ENCODE measurements at places on chromosomes 3 and 15.

DNA sequence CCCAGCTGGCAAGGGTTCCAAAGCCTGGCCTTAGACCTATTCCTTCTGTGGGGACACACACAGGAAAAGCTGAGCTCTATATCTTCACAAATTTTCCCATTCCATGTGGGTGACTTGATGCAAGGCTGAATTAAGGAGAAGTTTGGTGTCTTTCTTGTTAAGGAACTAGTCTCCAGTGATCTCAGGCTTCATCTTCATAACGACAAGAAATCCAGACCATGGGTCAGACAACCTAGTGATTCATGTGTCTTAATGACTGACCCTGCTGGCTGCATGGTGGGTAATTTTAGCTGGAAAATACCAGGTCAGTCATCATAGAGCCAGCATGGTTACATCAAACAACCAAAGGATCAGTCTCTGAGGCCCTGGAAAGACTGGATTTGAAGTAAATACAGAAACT, 112.7 kb upstream of the SLC4A7 start:
- DNase-seq = no peak

DNA sequence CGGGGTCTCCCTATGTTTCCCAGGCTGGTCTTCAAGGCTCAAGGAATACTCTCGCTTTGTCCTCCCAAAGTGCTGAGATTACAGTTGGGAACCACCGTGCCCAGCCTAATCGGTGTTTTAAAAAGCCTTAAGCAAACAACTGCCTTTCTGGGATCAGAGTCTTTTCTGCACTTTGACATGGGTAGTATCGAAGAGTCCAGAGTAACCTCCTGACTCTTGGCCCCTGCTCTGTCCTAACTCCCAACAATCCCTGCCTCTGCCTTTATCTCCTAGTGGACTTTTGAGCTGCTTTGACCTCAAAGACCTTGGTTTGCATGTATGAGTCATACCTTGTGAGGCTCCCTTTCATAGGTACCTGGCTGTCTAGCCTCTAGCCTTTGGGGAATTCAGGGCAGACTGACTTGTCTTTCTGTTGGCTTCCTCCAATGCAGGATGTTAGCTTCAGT, 21.0 kb upstream of the HACD2 start:
- DNase-seq = no peak

DNA sequence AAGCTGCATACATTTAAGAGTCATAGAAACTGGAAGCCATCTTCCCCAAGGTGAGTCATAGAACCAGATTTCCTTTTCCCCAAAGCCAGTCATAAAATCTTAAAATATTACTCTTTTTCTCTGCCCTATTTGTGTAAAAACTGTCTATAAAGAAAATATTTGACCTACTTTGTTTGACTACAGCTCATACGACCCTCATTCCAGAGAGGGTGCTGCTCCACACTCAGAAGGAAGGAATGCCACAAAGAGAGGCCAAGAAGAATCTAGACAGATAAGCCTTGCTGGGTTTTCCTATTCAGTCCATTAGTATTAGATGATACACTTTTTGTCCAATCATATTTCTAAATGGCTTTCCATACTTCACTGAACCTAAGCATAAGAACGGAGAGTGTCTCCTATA, 671.6 kb upstream of the SGO1 start:
- no peak for DNase-seq

DNA sequence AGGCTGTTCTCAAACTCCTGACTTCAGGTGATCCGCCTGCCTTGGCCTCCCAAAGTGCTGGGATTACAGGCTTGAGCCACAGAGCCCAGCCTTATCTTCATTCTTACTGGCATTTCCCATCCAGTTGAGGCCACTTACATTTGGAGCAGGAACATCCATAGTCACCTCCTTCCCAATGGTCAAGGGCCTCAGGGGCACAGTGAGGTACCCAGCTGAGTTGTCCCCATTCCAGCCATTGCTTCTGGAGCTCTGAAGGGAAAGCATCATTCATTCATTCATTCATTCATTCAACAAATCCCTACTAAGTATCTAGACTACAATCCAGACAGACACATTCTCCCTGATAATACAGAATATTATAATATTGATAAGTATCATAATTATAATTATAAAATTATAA, 12.2 kb downstream of the PLA2G4D start:
- no peak for DNase-seq

DNA sequence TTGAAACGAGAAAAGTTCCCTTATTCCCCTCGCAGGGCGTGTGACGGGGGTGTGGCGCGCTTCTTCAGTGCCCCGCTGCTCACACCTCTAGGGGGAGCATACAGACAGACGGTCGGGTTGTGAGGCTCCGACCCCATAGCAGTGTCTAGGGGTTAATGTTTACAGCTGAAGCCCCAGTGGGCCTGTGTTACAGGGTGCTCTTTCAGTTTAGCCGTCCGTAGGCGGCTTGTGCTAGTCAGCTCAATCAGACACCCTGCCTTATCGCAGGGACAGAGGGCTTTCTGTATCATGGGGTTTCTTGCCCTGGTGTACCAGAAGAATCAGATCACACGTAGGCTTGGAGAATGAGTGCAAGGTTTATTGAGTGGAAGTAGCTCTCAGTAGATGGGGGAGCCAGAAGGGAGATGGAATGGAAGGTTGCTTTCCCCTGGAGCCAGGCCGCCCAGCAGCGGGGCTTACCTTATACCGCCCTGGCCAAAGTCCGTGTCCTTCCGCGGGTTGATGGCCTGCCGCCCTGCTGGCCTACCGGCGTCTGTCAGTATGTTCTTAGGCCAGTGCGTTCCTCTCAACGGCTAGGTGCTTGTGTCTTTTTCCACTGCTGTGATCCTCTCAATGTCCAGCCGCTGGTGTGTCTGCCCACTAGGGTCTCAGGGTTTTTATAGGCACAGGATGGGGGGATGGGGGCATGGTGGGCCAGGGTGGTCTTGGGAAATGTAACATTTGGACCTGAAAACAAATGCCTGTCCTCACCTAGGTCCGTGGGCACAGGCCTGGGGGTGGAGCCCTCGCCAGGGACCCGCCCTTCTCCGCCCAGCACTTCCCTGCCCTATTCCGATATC, 32.2 kb upstream of the ACP3 start:
- no peak for DNase-seq

GRCh38 chr3:64993781-64994180, 306.0 kb upstream of the ADAMTS9 start:
- DNase-seq = no peak

DNA sequence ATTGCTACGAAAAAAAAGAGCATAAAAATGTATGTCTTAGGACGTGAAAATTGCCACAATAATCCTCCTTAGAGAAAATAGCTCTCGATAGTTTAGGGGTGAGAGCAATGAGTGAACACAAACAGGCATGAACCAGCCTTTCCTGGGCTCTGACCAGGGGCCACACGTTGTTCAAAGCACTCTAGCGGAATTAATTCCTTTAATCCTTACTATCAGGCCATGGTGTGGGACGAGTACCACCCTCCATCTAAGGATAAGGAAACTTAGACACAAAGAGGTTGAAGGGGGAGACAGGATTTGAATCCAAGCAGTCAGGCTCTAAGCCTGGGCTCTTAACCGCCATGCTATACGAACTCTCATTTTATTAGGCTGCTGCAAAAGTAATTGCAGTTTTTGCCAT, 81.9 kb upstream of the CACNA2D3 start:
- DNase-seq = no peak

- no peak for DNase-seq
Measured at GRCh38 chr3:174398761-174399160, 460.4 kb upstream of the NAALADL2 start.

GRCh38 chr3:120174811-120175539, 80.7 kb upstream of the GSK3B start:
- no peak for DNase-seq

DNA sequence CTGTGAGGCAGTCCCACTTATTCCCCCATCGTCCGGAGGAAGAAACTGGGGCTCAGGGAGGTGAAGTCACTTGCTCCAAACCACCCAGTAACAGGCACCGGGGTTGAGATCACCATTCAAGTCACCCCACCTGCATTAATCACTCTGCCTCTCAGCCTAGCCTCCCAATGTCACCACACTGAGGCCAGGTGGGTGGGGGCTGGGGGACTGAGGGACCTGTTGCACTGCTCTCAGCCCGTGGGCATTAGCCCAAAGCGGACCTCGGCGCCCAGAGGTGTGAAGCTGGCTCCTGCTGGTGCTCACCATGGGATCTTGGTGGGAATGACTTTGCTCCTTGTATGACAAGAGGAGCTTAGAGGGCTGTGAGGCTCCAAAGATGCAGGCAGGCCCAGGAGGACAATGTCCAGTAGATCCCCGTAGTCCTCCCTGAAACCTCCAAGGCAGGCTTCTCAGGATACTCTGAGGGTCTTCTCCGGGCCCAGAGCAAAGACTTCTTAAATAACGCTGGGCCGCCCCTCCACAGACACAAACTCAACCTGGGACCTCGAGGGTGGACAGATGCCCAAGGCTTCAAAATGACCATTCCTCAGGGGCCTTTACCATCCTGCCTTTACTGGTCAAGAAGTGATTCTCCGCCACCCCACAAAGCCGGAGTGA, 1.7 kb downstream of the NT5DC2 start:
- DNase-seq = peak; percentile 68

- no peak for DNase-seq
Measured at GRCh38 chr15:58465866-58466517, 34.2 kb downstream of the LIPC start.

DNA sequence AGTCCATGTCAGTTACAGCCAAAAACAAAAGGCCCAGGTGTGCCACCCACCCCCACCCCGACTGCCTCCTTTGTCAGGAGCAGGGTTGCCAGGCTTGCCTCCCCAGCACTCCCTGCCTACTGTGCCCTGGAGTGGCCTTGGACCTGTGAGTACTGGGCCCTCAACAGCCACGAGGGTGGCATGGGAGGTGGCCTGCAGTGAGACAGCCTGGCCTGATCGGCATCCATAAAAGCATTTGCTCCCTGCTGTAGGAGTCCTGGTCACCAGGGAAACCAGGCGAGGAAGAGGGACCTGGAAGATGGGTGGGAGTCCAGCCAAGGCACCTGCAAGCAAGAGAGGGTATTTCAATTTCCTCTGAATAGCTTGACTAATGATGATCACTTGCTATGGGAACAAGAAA, 56.4 kb upstream of the KCNMB2 start:
- no peak for DNase-seq

DNA sequence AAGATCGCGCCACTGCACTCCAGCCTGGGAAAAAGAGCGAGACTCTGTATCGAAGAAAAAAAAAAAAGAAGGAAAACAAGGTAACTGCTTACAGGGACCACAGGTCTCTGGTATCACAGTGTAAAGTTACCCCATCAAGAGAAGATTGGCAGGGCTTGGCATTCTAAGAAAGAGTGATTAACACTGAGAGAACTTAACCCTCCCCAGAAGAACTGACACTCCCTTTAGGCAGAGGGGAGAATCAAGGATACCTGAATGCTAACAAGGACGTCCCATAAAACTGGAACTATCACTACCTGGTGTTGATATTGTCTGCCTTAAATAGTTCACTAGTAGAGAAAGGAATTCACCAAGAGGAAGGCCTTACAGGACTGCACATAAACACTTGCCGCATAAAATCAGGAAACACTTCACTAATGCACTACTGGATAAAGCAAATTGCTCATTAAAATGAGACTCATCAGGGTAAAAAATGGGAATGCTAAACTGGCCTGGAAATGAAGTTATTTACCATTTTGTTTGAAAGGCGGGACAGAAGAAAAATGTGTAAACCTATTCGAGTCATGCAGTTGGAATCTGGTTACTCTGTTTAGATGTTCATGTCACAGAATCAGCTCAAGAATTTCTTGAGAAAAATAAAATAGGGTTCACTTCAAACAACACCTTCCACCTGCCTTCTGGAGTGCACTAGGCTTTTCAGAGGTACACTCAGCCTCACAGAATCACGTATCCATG, 121.6 kb downstream of the FOXP1 start:
- DNase-seq = no peak

- DNase-seq = no peak
Measured at GRCh38 chr3:171373711-171374110, 86.5 kb downstream of the TNIK start.

- DNase-seq = no peak
Measured at GRCh38 chr3:195352895-195353488, 82.0 kb upstream of the XXYLT1 start.

GRCh38 chr15:28953573-28954195, 67.9 kb downstream of the APBA2 start:
- no peak for DNase-seq

DNA sequence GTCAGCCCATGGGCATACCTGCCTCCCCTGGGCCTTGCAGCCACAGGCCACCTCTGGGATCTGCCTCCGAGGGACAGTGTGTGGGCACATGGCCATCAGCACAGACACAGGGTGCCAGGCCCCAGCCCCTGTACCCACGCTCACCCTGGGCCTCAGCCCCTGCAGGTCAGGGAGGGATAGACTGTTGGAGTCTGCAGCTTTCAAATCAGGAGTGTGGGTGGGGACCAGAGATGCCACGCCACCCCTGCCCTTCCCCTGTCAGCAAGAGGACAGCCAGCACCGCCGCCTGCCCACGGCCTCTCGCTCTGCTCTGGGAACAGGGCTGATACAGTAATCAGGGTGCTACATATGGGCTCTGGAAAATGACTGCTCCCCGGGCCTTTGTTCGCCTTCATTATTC, 72.7 kb downstream of the DNAJB8 start:
- DNase-seq = no peak

DNA sequence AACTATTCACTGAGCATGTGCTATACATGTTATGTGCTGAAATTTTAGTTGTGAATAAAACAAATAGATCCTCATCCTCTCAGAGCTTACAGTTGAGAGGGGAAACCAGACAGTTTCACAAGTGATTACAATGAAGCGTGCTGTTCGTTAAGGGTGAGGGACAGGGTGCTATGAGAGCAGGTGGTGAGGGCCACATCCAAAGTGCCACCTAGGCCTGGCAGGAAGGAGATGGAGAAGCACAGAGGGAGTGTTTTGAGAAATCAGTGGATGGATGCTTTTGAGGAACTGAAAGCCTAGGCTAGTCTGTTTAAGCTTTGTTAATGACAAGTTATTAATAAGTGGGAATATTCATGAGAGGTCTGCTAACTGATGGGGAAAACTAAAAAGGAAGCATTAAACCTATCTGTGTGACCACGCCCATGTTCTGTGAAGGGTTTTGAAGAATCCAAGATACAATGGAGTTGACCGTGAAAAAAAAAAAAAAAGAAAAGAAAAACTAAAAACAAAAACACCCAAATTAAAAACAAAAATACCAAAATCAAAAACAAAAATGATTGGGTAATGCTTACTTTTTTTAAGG, 7.3 kb downstream of the MCTP2 start:
- DNase-seq = no peak

GRCh38 chr3:70273492-70273891, 38.9 kb downstream of the MDFIC2 start:
- DNase-seq = no peak

GRCh38 chr3:146342989-146343388, 92.1 kb upstream of the PLSCR4 start:
- no peak for DNase-seq

- no peak for DNase-seq
Measured at GRCh38 chr15:33067456-33067855, 127.1 kb downstream of the FMN1 start.

DNA sequence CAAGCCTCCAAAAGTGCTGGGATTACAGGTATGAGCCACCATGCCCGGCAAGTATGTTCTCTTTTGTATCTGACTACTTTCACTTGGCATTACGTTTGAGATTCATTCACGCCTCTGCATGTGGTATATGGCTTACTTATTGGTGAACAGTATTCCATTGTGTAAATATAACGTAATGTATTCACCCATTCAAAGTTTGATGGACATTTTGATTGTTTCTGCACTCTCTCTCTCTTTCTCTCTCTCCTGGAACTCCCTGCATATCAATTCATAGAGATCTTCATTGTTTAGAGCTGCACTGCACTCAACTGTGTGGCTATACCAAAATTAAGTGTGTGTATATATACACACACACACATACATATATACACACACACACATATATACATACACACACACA, 30.4 kb downstream of the SPPL2A start:
- DNase-seq = no peak
